NCI-H2171 (cell line): ENCODE measurements at places on chromosomes 12 and 14.

DNA sequence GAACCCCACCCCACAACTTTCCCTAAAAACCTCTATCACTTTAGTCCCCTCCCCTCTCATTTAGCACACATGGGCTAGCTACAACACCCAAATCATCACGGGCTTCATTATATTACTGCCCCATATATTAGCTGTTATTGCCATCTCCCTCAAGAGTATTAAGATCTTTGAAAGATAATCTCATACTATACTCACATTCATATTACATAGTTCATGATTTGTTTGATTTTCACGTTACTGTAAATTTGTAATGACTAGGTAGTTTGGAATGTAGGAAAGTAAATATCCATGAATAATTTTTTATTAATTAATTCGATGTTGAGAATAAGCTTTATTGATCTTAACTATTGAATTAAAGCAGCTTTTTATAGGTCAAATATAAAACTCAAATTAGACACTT is 7.9 kb downstream of the DICER1 start:
- DNase-seq: no peak

DNA sequence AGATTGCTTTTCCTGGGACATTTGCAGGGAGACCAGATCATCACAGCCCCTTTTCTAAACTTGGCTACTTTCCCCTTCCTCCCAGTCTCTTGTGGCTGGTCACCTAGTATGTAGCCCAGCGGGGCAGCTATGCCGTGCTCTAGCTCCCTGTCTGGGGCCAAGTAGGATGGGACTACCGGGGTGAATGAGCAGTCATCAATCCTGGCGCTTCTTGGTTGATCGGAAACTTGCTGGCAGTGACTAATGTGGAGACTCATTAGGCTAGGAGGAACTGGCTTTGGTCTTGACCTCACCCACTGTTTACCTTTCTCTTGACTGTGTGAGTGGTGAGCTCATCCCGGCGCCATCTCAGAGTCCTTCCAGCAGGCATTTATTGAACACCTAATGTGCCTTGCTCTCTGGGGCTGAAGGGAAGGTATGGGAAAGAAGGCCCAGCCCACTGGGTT is 15.9 kb downstream of the PLEKHG3 start:
- no peak for DNase-seq

DNA sequence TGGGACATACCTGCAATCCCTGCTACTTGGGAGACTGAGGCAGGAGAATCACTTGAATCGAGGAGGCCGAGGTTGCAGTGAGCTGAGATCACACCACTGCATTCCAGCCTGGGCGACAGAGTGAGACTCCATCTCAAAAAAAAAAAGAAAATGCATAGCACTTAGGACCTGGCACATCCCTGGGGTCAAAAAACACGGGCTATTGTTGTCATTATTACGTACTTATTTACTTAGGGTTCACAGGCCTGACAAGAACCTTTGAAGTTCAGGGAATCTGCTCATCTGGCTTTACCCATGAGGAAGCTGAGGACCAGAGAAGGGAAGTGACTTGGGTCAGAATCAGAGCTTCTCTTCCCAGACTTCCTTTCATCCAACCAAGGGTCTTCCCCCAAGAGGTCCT is 35.2 kb downstream of the SMUG1 start:
- DNase-seq: no peak

GRCh38 chr14:68516342-68516741 is 276.5 kb downstream of the ZFP36L1 start:
- DNase-seq: no peak

DNA sequence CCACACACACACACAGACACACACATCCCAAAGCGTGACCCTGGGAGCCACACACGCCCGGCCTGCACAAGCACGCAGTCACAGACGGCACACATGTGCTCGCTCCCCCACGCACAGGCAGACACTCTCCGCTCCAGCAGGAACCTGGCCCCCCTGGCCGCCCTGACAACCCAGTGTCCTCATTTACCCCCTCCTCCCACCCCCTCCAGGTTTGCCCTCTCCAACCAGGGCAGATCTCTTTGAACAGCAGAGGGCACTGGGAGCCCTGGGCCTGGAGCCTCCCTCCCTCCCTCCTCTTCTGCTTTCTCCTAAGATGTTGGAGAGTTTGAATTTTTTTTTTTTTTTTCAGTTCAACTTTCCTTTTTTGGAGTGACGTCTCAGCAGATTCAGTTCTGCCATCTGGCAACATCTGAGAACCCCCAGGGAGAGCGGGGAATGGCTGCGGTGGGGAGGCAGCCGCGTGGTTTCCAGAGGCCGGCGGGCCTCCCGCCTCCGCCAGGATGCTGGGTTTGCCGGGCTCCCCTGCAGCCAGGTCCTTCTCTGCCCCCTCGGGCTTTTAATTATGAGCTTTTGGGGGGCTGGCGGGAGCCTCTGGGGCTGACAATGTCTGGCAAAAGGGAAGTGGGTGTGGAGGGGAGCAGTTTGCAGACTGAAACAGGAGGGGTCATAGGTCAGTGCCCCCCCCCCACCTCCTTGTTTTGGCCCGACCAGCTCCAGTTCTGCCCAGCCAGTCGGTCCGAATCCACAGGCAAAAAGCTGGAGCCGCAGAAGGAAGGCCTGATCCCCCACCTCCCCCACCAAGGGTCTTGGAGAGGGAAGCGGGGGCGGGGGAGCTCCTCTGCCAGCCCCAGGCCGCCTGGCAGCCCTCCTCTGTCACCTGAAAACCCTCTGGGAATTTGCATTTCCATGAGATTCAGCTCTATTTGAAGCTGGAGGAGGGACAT is 1.3 kb upstream of the NCOR2 start:
- peak; percentile 97 for DNase-seq

DNA sequence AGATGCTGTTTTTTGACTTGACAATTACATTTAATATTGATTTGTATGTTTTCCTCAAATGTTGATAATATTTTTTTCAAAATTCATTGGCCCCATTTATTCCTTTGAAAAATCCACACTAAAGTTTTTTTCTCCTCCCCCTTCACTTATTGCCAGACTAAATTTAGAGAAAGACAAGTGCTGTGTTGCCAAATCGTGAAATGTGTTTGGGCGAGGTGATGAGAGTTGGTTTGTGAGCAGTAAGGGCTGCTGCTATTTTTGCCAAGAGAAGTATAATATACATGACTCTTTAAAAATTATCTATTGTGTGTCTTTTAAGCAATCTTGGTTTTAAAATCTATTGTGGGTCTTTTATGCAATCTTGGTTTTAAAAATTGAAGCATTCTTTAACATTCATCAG is 188.9 kb downstream of the PPFIA2 start:
- no peak for DNase-seq

DNA sequence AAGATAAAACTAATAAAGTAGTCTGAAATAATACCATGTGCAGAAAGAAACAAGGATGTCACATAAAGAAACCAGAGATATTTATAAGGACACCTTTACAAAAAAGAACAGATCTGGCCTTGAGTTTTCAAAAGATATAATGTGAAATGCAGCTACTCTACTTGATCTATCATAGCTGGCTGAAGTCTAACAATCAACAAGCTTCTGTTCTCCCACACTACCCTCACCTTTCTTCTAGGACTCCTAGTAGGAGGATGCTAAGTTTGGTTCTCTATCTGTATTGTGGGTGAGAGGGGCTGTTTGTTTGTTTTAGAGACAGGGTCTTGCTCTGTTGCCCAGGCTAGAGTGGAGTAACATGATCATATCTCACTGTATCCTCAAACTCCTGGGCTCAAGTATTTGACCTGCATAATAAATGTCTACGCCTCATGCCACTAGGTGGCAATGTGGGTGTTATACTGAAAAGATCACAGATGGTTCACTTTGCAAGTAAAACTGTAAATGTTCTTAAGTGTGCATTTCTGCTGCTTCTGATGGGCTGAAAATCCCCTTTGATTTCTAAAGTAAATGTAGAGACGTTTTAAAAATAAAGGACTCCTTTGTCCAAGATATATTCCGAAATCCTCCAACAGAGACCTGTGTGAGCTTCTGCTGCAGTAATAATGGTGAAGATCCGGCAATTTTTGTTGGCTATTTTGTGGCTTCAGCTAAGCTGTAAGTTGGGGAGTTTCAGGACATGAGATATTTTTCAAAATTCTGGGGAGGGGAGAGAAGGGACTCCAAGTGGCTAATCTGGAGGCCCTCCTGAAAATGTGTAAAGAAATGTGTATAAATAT is 269.3 kb downstream of the DAD1 start:
- DNase-seq: peak; percentile 84

GRCh38 chr14:85475113-85475512 is 54.8 kb upstream of the FLRT2 start:
- no peak for DNase-seq

- DNase-seq: no peak
Measured at GRCh38 chr12:72610342-72610741, 338.2 kb downstream of the TRHDE start.

DNA sequence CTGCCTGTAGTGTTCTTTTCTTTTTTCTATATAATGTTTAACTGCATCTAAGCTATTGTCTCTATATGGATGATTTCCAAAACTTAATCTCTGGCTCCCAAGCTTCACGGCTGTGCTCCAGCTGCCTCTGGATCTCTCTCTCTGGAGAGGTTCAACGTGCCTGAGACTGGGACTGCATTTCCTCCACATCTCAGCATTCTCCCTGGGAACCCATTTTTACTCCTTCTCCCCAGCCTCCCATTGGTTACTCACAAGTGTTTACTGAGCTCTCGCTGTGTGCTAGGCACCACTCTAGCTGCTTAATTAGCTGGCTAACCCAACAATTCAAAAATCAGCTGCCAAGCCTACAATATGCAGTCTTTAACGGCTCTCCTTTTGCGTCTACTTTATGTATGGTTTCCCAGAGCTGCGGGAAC is 34.7 kb downstream of the FBXL14 start:
- DNase-seq: no peak

GRCh38 chr12:92796650-92797049 is 93.9 kb downstream of the PLEKHG7 start:
- DNase-seq: no peak

GRCh38 chr12:21823581-21823980 is 49.1 kb upstream of the KCNJ8 start:
- no peak for DNase-seq

DNA sequence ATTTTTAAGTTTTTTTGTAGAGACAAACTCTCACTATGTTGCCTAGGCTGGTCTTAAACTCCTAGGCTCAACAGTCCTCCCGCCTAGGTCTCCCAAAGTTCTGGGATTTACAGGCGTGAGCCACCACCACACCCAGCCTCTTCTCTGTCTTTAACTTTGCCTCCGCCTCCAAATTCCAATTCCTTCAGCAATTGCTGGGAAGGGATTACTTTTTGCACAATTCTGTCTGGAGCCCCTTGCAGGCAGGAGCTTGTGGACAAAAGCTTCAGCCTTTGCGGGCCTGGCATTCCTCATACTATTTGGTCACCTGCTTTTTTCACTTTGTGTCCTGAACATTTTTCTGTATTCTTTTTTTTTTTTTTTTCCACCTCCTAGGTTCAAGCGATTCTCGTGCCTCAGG is 26.0 kb downstream of the SH2B3 start:
- no peak for DNase-seq

DNA sequence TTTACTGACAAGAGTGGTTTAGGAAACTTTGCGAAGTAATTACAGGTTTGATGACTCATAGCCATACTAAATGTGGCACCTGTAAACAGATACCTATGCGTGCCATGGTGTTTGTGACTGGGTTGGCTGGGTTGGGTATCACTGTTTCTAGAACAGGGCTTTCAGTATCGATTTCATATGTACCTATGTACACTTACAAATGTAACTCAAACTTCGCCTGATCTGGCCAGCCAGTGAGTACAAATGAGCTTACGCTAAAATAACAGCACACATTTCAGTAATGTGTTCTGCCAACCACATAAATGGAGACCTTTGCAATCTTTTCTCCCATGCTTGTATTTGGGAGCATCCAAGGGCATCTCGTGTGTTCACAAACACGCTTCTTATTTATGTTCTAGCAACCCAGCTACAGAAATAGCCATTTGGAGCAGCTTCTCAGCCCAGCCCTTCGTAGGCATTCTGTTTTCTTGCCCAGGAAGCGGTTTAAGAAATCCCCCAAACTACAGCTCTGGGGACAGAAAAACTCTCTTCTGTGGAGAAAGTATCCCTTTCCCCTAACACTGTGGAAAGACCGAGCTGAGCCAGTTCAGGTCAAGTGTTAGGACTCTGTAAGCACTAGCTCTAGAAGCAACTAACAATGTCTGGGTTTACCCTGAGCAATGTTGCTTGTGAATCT is 42.3 kb upstream of the MDM1 start:
- DNase-seq: peak; percentile 26

- DNase-seq: no peak
Measured at GRCh38 chr14:29842228-29842627, 85.4 kb downstream of the PRKD1 start.

GRCh38 chr12:62859321-62859737 is 75.6 kb downstream of the PPM1H start:
- DNase-seq: no peak

GRCh38 chr14:61977217-61977616 is 215.0 kb downstream of the SNAPC1 start:
- no peak for DNase-seq

GRCh38 chr14:104968541-104969401 is 9.4 kb downstream of the AHNAK2 start:
- DNase-seq: peak; percentile 45

GRCh38 chr12:13152281-13152680 is 44.2 kb upstream of the EMP1 start:
- no peak for DNase-seq

GRCh38 chr12:129886541-129886940 is 17.3 kb downstream of the TMEM132D start:
- no peak for DNase-seq

- DNase-seq: no peak
Measured at GRCh38 chr12:109529691-109530640, 43.3 kb downstream of the MMAB start.

- DNase-seq: no peak
Measured at GRCh38 chr12:58814036-58814435, 106.3 kb downstream of the LRIG3 start.

DNA sequence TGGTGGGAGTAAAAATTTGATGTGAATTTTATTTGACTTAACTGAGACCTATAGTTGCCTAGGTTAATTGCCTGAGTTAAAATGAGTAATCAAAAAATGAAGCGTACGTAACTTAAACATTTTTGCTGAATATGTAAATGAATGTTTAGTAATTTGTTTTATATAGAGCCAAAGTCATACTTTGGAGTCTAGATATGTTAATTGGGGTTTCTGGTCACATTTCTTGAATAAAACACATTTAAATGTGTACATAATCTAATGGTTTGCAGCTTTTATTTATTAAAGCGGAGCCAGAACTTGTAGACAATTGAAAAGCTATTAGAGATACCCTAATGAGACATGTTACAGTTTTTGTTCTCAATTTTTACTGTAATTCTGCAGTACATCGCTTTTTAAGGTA is 71.2 kb downstream of the AEBP2 start:
- no peak for DNase-seq

- DNase-seq: no peak
Measured at GRCh38 chr12:132469423-132469822, 20.5 kb upstream of the FBRSL1 start.

DNA sequence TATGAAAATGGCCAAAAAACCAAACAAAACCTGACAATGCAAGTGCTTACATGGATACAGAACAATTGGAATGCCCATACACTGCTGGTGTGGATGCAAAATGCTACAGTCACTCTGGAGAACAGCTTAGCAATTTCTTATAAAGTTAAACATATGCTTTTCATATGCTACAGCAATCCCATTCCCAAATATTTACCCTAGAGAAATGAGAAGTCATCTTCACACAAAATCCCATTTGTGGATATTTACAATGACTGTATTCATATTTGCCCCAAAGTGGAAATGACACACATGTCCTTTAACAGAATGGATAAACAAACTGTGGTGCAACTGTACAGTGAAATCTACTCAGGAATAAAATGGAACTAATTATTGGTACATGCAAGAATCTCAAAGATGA is 20.4 kb downstream of the SAV1 start:
- no peak for DNase-seq

- no peak for DNase-seq
Measured at GRCh38 chr14:99430491-99430890, 50.2 kb downstream of the SETD3 start.

GRCh38 chr12:131971226-131971625 is 21.5 kb downstream of the EP400 start:
- DNase-seq: no peak
